Femur (tissue), 1 donor: ENCODE measurements at places on chromosomes 13 and 19.

GRCh38 chr19:17116996-17117702, 41.6 kb downstream of the MYO9B start:
- DNase-seq, result peak; percentile 48

DNA sequence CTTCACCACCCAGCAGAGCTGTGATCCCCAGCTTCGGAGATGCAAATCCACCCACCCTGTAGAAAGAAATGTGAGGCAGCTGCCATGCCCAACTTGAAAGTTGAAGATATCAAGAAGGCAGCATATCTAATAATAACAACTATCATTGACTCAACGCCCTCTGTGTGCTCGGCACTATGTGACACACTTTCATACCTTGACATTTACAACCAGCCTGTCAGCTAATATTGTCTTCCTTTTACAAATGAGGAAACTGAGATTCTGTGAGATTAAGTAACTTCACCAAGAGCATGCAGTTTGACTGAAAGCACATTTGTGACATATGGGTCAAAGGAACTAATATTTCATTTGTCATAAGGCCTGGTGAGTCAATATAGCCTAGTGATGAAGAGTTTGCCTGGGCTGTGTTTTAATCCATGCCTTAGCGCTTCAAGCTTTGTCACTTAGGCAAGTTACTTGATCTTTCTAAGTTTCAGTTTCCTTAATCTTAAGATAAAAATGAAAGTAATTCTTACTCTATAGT, 137.0 kb downstream of the FLT1 start:
- no peak for DNase-seq

- DNase-seq, result no peak
Observed at GRCh38 chr19:43763473-43763939, 8.7 kb upstream of the SMG9 start.

DNA sequence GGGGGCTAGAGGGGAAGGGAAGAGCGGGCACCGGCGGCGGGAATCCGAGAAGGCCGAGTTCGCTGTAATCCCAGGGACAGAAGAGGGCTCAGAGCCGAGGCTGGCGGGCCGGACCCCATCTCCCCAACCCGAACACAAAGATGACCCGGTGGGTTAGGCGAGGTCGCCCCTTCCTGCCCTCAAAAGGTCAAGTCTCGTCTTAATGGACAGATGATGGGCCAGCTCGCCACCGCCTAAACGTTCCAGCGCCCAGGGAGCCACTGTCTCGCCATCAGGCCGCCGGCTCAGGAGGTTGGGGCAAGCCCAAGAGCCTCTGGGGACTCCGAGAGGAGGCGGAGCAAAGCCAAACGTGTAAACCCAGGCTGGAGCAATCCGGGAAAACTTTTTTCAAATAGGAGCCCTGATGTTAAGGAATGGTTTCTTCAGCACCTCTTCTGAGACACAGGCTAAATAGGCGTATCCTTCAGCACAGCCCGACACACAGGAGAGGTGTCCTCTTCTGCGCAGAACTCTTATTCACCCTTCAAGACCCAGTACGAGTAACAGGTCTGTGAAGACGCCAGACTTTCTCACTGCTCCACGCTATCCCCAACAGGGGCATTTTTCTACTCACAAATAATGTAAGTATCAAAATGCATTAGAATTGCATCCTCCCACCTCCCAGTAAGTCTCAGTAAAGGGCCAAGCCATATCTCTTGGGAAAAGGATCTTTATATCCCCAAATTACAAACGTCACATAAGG, 6.3 kb upstream of the POU4F1 start:
- no peak for DNase-seq

- DNase-seq, result peak; percentile 23
Observed at GRCh38 chr13:99995589-99996380, 14.2 kb downstream of the ZIC2 start.

DNA sequence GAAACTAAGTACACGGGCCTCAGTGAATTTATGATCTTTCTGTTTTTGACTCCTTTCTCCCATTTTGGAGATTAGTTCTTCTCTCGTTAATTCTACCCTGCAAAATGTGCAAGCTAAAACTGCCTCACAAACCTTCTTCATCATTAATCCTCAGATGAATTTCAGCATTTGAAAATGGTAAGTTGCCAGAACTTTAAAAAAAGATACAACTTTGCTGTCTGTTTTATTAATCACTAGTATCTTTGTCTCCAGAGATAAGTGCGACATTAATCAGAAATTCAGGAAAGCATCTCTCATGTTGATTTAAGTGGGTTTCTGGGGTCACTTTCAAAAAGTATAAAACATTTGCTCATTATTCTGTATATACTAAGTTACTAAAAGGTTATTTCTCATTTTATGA, 227.0 kb upstream of the RXFP2 start:
- DNase-seq, result no peak

GRCh38 chr19:45876161-45876410, 9.9 kb downstream of the IRF2BP1 start:
- DNase-seq, result no peak

DNA sequence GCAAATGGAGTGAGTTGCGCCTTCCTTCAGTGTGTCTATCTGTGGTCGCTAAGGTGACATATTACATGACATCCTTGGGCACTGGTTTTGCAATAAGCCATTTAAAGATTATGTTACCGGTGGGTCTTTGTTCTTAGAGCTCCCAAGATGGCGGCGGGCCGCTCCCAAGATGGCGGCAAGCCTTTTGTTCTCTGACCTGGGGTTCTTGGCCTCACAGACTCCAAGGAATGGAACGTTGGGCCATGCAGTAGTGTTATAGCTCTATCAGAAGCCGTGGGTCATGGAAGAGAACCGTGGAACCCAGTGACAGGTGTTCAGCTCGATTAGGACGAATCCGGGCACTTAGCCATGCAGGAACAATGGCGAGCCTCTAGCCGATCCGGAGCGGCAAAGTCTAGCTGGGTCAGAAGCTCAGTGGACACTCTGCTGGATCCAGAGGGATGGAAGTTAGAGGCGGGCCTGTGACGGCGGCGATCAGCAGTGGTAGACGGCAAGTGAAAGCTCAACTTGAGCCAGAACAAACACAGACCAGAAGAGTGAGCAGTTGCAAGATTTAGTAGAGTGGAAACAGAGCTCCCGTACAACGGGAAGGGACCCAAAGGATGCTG, 188.6 kb downstream of the TEX29 start:
- DNase-seq, result no peak

DNA sequence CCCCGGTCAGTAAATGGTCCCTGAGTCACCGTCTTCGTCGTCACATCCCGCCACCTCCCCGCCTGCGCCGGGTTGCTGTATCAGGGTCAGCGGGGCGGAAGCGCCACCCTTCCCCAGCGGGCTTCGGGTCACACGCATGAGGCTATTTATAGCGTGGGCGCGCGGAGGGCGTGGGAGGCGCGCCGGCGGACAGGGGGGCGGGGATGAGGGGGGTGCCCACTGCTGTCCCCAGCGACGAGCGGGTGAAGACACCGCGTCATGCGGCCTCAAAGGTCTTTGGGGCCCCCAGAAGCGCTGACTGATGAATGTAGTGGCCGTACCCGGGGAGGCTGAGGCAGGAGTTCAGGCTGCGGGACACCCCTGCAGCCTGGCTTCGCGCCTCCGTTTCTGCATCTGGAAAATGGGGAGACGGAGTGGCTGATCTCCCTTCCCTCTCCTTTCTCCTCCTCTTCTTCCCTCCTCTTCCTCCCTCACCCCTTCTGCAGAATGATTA, 7.9 kb downstream of the UNC13A start:
- peak; percentile 69 for DNase-seq

- DNase-seq, result no peak
Observed at GRCh38 chr13:95020298-95020987, 280.8 kb downstream of the ABCC4 start.

DNA sequence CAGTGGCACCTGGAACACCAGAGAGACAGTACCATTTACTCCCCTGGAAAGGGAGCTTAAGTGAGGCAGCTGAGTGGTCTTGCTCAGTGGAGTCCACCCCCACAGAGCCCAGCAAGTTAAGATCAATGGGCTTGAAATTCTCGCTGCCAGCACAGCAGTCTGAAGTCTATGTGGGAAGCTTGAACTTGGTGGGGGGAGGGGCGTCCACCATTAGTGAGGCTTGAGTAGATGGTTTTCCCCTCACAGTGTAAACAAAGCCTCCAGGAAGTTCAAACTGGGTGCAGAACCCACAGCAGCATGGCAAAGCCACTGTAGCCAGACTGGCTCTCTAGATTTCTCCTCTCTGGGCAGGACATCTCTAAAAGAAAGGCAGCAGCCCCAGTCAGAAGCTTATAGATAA, 30.3 kb upstream of the CEACAM4 start:
- DNase-seq, result no peak

DNA sequence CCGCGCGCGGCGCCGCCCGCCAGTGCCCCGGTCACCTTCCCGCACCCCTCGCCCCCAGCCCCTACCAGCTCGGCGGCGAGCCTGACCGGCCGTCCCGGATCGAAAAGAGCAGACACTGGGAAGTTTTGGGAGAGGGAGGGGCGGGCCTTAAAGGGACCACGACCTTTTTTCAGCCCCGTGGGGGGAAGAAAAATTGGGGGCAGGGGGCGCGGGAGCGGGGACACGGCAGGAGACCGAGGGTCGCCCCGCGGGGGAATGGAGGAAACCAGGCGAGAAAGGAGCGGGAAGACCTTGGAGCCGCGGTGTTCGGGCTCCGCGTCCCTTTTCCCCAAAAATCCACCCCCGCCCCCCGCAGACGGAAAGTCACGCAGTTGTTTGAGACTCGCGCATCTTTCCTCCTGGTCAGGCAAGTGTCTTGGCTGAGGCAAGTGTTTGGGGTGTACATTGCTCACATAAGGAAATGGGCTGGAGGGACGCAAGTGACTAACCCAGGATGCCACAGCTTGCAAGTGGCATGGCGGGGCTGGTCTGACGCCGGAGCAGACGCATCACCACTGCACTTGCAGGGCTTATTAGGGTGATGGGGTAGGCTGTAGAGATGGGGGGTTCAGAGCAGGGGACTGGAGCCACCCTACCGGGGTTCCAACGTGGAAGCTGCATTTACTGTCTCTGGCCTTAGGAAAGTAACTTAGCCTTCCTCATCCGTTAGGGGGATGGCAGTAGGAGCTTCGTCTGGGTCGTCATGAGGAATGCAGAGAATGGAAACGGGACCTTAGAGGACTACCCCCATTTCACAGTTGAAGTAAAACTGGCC, 2.7 kb upstream of the HNRNPL start:
- peak; percentile 83 for DNase-seq
